ENCODE measurements at places on chromosomes 12 and 14.

- DNase-seq = no peak
Observed at GRCh38 chr14:94144765-94145164, 15.4 kb upstream of the IFI27L2 start.

DNA sequence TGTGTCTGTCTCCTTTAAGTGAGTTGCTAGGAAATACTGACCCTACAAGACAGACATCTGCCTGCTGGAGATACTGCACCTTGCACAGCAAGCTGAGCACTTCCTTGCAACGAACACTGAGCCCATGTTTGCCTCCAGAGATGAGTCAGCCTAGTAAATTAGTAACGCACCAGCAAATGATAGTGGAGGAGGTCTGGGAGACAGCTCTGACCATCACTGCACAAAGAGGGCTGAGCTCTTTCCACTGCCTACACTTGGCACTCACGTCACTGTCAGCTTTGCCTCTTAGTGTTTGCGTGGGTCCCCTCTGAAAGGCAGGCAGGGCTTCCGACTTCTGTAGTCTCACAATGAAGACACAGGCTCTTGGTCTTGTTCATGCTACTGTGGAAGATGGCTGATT is 109.0 kb downstream of the APAF1 start:
- DNase-seq = peak; percentile 78

- DNase-seq = peak; percentile 71
Observed at GRCh38 chr12:132761032-132761920, at the start of gene ANKLE2. Gene ANKLE2 (minus strand): TSS chr12:132761832. CDS start chr12:132761798, 34 bp downstream.

DNA sequence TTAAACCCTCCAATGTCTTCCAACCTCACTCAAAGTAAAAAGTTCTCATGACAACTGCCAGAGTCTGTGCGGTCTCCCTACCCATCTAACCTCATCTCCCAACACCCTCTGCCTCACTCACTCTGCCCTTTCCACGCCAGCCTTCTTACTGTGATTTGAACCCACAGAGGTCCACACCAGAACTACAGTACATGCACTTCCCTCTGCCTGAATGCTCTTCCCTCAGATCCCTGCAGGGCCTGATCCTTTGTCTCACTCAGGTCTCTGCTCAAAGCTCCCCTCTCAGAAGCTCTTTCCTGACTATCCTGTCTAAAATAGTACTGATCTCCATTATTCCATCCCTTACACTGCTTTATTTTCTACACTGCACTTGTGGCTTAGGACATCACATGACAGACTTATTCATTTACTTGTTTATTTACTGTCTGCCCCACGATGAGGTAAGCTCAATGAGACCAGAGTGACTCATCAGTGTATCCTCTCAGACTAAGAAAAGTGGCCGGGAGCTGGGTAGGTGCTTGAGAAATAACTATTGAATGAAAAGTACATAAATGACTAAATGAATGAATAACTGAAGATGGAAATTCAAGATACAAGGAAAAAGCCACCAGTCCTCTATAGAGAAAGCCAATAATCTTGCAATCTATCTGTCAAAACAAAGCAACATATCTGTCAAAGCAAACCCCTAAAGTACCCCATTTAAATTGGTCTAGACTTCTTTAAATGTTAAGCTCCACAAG is 17.1 kb downstream of the POMT2 start:
- DNase-seq = peak; percentile 16

GRCh38 chr14:66701813-66702212 is 193.9 kb downstream of the GPHN start:
- DNase-seq = no peak

- no peak for DNase-seq
Observed at GRCh38 chr12:32437095-32437515, 37.7 kb downstream of the FGD4 start.

- no peak for DNase-seq
Observed at GRCh38 chr12:44260581-44260980, 424.7 kb downstream of the TMEM117 start.

GRCh38 chr12:50042693-50043092 is 14.7 kb upstream of the ASIC1 start:
- no peak for DNase-seq

GRCh38 chr12:50845021-50845647 is 2.4 kb downstream of the TMPRSS12 start:
- no peak for DNase-seq

DNA sequence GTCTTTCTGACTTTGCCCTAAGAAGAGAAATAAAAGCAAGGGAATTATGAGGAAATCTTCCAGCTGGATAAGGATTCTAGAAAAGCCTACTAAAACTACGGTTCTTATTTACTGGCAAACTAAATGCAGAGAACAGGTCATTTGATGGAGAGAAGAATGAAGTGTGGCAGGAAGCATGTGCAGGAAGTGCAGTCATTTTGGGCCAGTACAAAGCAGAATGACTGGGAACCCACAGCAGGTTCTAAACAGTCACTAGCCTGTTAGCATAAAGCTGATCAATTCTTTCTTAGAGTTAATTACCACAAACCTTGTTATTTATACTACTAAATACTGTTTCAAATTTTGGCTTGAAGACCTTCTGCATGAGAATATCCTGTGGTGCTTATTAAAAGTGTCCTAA is 36.7 kb downstream of the CFAP54 start:
- DNase-seq = no peak

DNA sequence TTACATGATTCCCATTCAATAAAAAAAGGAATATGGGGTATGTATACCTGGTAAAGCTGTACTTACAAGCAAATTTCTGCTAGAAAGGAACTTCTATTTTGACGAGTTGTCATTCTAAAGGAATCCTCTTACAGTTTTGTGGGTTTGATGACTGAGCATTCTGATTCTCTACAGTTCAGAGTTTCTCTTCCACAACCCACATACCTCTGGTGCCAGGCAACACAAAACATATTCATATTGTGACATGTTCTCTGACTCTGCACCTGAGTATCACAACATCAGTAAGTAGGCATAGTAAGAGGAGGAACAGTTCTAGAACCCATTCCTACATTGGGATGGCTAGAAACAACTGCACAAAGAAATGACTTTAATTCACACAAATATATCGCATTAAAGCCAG is 636.6 kb downstream of the MED13L start:
- no peak for DNase-seq

DNA sequence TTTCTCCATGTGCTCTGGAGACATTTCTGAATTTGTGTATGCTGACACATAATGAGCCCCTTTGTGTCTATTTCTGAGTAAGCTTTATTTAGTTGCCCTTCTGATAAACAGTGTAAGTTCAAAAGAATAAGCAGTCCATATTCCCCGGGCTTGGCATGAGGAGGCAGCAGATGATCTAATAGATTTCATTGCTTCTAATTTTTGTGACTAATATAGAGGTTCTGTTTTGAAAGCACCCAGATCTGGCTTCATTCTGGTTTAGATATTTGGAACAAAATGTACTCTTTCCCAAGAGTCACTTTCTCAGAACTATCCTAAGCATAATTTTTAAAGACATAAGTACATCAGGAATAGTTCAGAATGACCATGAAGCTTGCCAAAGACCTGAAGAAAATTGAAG is 290.9 kb downstream of the BTG1 start:
- DNase-seq = no peak

GRCh38 chr14:96565811-96566210 is 63.6 kb downstream of the PAPOLA start:
- no peak for DNase-seq

GRCh38 chr14:79656496-79656895 is 554.8 kb downstream of the DIO2 start:
- no peak for DNase-seq

DNA sequence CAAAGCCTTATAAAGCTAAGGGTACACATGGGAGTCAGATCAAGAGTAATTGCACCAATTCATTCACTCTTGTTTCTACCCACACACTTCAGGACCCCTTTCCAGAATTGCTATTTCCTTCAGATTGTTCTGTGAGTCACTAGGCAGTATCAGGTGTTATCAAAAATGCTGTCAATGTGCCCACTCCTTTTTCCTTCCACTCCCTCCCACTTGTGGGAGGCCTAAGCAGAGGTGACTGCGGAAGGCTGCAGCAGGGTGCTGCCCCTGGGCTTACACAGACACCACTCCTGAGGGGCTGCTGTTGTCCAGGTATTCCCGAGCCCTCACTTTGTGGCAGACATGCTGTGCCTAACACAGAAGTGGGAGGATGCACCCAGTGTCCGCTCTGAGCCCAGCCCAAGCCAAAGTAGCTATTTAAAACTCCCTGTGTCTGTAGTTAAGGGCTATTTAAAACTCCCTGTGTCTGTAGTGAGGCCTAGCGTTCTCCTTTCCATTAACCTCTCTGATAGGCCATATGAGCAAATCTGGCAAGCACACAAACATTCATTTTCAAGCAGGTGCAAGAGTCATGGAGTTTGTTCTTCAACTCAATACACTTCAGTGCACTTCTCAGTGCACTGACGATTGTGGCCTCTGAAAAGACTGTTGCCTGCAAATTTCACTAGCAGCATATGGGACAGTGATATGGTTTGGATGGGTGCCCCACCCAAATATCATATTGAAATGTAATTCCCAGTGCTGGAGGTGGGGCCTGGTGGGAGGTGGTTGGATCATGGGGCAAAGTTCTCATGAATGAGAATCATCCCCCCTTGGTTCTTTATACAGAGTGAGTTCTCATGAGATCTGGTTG is 117.8 kb downstream of the PHLDA1 start:
- DNase-seq = no peak
